Stimulated activated CD4-positive, alpha-beta T cell treated with anti-CD3 and anti-CD28 coated beads, TNF-alpha, amount 100 ng/mL, for 4 hours (primary cell): ENCODE measurements at places on chromosomes 3 and 15.

- DNase-seq: no peak
Measured at GRCh38 chr15:64634027-64634426, 141.4 kb downstream of the RBPMS2 start.

DNA sequence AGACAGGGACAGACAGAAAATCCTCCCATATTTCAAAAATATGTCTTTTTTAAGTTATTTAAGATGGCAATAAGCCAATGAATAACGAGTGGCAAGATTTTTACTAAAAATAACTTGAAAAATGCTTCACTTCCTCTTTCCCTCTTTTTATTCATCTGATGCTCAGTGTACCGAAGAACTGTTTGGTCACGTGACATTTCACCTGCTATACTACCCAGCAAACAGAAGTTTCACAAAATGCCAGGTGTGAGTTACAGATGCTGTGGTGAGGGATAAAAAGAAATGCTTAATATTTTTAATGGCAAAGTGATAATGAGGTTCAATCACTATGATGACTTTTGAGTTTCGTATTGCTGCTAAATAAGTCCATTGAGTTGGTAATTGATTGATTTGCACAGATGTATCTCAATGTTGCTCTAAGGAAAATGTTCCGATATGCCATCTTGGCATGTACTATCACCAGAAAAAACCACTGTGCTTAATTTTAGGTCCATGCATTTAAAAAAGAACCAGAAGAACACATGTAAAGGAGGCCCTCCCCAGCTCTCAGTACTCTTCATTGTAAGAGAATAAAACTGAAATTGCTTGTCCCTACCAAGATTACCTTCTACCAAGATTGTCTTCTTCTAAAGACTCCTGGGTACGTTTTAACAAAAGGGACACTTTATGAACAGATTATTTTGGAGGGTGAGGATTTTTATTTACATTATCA, 26.0 kb upstream of the SEC62 start:
- no peak for DNase-seq

- DNase-seq: no peak
Measured at GRCh38 chr3:181940703-181941102, 229.0 kb downstream of the SOX2 start.

- no peak for DNase-seq
Measured at GRCh38 chr3:145088917-145089316, 1072.1 kb downstream of the PLOD2 start.

- DNase-seq: no peak
Measured at GRCh38 chr3:103624271-103624670, 1189.5 kb downstream of the ZPLD1 start.

- no peak for DNase-seq
Measured at GRCh38 chr15:90862964-90863778, 5.2 kb upstream of the FURIN start.

- no peak for DNase-seq
Measured at GRCh38 chr3:46448721-46449120, 16.0 kb downstream of the LTF start.

- DNase-seq: no peak
Measured at GRCh38 chr15:71599418-71600151, 210.8 kb upstream of the NR2E3 start.

- DNase-seq: no peak
Measured at GRCh38 chr15:97237160-97237559, 723.3 kb upstream of the ARRDC4 start.

GRCh38 chr15:64426845-64427465, 33.4 kb upstream of the ZNF609 start:
- no peak for DNase-seq
